Stimulated activated CD8-positive, alpha-beta memory T cell treated with anti-CD3 and anti-CD28 coated beads, Interleukin-15, amount 100 ng/mL, for 4 hours (primary cell): ENCODE measurements at places on chromosomes 3 and 15.

GRCh38 chr3:3134750-3135448, 8.2 kb downstream of the TRNT1 start:
- no peak for DNase-seq

DNA sequence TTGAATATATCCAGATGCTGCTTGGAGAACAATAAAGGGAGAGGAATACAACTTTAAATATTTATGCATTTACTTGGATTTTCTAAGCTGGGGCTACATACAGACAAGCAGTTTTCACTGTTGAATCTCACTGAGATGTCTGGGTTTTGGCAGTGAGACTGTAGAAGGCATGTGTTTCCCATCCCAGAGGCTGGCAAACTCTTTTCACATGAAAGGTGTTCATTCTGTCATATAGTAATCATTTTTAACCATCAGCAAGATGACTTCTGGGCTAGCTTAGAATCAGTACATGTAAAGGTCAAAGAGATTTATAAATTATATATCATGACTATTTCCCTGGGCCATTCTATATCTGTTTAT, 218.7 kb upstream of the SGO1 start:
- DNase-seq, result no peak

GRCh38 chr15:64152507-64153387, 1.2 kb downstream of the SNX22 start:
- no peak for DNase-seq

GRCh38 chr15:80204231-80204630, 47.8 kb downstream of the CTXND1 start:
- no peak for DNase-seq

GRCh38 chr3:187406927-187407326, 38.7 kb downstream of the RTP4 start:
- no peak for DNase-seq

GRCh38 chr15:72272997-72273352, 621 bp upstream of the PARP6 start:
- no peak for DNase-seq

DNA sequence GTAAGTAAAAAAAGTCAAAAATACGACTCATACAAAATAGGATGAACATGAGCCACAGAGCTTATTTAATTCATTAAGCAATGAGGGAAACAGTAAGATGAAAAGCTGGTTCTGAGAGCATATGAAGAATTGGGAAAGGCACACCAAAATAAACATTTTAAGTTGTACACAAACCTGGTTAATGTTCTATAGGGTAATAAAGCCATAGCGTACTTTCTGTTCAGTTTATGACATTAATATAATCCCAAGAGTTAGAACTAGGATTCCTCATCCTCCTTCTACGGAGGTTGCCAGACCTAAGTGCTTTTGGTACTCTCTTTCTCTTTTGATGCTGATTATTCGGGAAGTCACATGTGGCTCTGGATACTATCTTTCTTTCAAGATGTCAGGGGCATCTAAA, 41.4 kb downstream of the CLEC3B start:
- DNase-seq, result no peak

GRCh38 chr15:37820380-37821128, 113.9 kb upstream of the TMCO5A start:
- DNase-seq, result no peak

DNA sequence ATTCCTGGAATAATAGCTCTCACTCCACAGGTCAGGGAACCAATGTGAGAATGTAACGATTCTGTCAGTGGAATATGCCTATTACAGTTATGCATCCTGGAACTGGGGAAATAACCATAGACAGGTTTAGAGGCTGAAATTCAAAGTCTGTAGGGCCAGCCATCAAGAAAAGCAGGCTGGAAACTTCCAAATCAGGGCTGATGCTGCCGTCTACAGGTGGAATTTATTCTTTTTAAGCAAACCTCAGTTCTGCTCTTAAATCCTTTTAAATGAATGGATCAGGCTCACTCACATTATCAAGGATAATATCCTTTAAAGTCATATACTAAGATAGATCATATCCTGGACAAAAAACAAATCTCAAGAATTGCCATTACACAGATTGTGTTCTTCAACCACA, 699.8 kb downstream of the NR2F2 start:
- no peak for DNase-seq

DNA sequence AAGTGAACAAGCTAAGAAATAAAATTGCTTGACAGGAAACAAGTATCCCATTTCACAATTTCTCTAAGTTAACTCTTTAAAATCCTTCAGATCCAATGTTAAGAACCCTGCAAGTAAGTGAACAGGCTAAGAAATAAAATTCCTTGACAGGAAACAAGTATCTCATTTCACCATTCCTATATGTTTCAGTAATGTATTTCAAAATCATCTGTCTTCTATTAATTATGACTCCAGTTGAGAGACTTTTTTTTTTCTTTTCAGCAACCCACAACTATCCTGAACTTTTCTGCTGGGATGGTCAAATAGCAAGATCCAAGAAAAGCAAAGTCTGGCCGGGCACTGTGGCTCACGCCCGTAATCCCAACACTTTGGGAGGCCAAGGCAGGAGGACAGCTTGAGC, 2.4 kb upstream of the SLC12A6 start:
- DNase-seq, result no peak

DNA sequence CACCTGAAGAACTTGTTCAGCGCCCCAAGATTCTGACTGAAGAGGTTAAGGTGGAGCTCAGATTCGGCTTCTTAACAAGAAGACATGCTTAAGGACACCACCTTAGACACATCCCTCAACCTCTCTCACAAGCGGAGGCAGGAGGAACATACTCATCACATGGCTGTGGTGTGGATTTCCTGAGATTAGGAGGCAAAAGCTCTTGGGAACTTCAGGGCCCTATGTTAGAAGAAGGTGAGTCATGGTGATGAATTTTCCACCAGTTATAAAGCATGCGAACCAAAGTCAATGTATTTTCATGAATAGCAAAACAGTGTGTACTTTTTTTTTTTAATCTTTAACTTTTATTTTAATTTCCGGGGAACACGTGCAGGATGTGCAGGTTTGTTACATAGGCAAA, 212.2 kb upstream of the SUCLG2 start:
- no peak for DNase-seq

DNA sequence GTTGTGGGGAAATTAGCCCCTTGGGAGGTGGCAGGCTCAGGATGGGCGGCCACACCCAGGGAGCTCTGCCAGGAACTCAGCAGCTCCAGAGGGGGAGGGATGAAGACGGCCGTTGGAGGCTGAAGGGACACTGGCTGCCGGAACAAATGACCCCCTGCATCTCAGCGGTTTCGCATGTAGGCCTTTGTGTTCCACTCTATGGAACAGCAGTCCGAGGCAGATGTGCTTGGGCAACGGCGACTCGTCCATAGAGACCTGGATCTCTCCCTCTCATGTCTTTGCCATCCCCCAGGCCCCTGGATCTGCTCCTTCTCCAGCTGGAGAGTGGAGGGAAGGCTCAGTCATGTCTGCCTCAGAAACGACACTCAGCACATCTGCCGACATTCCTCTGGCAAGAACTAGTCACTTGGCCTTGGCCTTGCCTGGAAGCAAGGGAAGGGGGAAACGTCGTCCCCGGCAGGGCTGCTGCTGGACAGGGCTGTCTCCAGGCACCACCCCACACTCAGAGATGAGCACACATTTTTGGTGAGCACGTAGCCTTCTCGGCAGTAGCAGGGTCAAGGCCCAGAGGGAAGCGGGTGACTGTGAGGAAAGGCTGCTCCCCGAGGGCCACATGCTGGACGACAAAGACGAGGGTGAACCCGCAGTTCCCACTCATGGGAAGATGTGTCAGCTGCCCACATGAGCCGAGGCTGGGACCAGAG, 83.8 kb downstream of the ASB7 start:
- DNase-seq, result no peak

DNA sequence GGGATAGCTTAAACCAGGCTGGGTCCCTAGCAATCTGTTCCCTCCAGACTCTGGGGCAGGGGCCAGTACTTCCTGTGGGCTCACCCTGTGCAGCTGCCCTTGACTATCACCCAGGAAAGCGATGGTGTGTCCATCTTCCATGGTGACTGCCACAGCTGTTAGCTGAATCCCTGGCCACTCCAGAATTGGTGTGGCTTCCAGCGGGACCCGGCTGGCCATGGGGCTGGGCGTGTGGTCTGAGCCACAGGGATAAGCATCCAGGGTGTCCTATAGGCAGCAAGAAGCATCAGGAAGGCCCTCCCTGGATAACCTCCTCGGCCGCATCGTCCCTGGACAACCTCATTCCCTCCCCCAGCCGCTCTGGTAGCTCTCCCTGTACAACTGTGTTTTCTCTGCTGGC, 7.2 kb downstream of the PLXNB1 start:
- DNase-seq, result no peak

GRCh38 chr15:74291101-74292071, 55.3 kb downstream of the CCDC33 start:
- peak; percentile 19 for DNase-seq

GRCh38 chr15:36415643-36416042, 163.8 kb upstream of the CDIN1 start:
- DNase-seq, result no peak

GRCh38 chr15:101600035-101600434, 52.1 kb downstream of the TM2D3 start:
- no peak for DNase-seq

DNA sequence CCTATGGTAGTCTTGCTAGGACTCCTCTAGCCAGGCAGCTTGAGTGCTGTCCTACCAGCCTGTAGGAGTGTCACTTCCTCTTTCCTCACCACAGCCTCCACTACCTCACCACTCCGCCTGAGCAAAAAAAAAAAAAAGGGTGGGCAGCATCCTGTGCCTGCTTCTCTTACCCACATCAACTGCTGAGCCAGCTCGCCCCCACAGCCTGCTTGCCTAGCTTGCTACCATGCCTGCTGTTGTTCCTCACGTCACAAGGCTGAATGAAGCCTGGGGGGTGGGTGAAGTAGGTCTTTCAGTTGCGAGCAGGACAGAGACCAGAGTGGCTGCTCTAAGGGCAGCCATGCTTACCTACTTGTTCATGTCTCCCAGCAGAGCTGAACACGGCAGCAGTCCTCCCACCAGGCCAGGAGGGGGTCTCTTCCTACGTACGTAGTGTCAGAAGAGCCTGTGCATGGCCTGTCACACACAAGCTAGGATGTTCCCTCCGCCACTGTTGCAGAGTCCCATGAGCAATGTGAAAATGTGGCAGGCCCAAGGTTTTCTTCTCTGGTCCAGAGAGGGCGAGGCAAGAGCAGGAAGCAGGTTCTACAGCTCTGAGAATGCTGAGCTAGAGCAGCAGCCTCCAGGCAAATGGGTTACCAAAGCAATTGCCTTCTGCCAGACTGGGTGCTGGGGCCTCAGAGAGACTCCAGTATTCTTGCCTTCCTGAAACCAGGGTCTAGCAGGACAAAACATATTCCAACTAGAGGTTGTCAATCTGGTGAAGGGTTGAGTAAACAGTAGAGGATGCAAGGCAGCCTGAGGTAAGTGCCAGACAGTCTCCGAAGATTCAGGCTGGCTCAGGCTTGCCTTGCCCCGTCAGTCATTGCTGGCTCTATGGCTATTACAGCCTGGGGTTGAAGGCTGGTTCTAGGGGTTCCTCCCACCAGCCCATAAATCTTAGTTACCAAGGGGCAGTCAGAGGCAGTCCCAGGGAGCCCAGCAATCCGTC, 8.1 kb downstream of the PPM1M start:
- DNase-seq, result peak; percentile 73

DNA sequence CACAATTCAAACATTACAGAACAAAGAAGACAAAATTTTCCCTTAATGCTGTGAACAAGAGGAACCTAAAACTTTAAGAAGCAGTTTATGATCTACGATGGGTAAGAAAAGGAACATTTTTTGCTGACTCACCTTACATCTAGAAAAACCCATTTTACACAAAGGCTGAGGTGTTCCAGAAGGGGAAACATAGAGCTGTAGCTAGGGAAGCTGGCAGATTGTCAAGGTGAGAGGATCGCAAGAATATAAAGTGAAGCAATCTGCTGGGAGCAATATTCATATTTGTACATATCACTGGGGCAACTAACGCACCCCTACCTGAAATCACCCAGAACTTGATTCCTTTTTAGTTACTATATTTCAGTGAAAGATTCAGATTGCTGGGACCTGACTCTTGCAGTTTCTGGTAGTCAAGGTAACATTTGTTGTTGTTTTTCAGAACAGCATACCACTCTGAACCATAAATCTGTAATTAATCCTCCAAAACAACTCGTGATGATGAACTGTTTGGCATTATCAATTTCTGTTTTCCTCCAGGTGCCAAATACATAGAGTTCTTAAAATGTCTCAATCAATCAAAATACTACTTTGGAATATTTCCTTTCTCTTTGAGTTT, 184.1 kb upstream of the LRRC3B start:
- DNase-seq, result no peak

DNA sequence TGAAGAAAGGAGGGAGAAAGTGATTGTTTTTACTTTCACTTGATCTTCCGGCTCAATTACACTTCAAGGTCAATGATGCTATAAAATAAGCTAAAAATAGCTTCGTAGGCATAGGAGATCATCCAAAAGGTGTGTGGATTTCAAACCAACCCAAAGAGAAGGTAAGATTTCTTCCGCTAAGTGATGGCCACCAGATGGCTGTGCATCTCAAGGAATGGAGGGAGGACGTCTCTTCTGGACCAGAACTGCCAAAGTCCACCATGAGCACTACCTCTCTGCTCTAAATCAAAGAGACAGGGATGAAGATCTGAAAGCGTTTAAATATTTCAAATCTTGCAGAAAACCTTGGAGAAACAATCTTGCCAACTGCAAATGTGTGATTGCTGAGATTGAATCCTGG, 199.1 kb upstream of the ZPLD1 start:
- DNase-seq, result no peak

- no peak for DNase-seq
Observed at GRCh38 chr3:120349855-120350125, 636 bp upstream of the LRRC58 start.

- DNase-seq, result no peak
Observed at GRCh38 chr3:127497166-127497565, 93.4 kb downstream of the TPRA1 start.

- no peak for DNase-seq
Observed at GRCh38 chr15:40722934-40723333, 28.0 kb downstream of the RAD51 start.

DNA sequence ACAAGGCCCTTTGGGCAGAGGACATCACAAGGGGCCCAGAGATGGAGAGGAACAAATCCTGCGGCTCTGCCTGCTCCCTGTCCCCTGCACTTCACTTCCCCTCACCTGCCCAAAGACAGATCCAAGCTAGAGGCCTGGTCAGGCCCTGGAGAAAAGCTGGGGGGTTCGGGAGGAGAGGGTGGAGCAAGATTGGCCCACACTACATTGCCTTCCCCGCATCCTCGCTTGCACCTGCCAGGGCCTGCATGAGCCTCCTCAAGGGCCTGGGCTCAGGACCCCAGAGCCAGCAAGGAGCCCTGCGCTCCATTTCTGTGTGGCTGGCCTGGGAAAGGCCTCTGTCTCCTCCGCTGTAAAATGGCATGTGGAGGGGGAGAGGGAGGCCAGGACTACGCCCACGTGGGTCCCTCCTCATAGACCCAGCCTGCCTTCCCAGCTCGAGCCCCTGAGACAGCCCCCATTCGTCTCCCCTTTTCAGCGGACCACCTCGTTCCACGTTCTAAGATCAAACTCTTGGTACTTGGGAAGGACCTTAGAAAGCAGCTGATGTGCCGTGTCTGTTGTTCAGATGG, 106.0 kb downstream of the HMG20A start:
- no peak for DNase-seq

- no peak for DNase-seq
Observed at GRCh38 chr3:158103887-158104327, 2.3 kb downstream of the SHOX2 start.
